ENCODE measurements at places on chromosomes 5 and 9. TPM values are rescaled to one million over a fixed set of nuclear protein-coding genes. Genes with fewer than 3 reads are reported as not detected.

Gene FAM151B
- total RNA-seq: 1.3 TPM

Gene ITK
- total RNA-seq: 0.43 TPM

Gene DDX4
- total RNA-seq: 0.05 TPM

Gene PCDHAC2
- total RNA-seq: 4.2 TPM

Gene PCDHGC5
- 0.03 TPM for total RNA-seq

Gene FSD1L
- 5.1 TPM for total RNA-seq

Gene HK3
- 0.03 TPM for total RNA-seq

Gene LRRC14B
- total RNA-seq: not detected

Gene PDE6A
- total RNA-seq: 0.30 TPM

Gene DRD1
- total RNA-seq: 0.07 TPM

Gene C9
- not detected for total RNA-seq

Gene OBP2A
- not detected for total RNA-seq

Gene TLX3
- total RNA-seq: not detected

Gene GLRA1
- total RNA-seq: not detected

Gene OR1L8
- total RNA-seq: not detected

Gene PCDHA1
- 0.08 TPM for total RNA-seq

Gene ZNF474
- 0.21 TPM for total RNA-seq

Gene NKD2
- total RNA-seq: 23.2 TPM

Gene PCDHB8
- total RNA-seq: 0.15 TPM

Gene SHROOM1
- 9.4 TPM for total RNA-seq

Gene GOLM1
- 107 TPM for total RNA-seq

Gene TMC1
- total RNA-seq: not detected

Gene SLC28A3
- total RNA-seq: 0.02 TPM

Gene UBE2QL1
- 1.9 TPM for total RNA-seq

Gene RUFY1
- total RNA-seq: 27.8 TPM

Gene SLC6A19
- 0.32 TPM for total RNA-seq

Gene SLC2A8
- total RNA-seq: 13.9 TPM

Gene CDKN2A
- total RNA-seq: not detected

Gene OR1L1
- total RNA-seq: not detected

Gene PRELID2
- total RNA-seq: 8.2 TPM

Gene IL33
- 0.27 TPM for total RNA-seq

Gene TSLP
- not detected for total RNA-seq

Gene FIBCD1
- total RNA-seq: 20.8 TPM

Gene GARIN3
- not detected for total RNA-seq

Gene NR5A1
- total RNA-seq: 0.11 TPM

Gene CTXN3
- total RNA-seq: not detected

Gene PCDHB10
- 0.06 TPM for total RNA-seq

Gene CFAP90
- total RNA-seq: 0.72 TPM

Gene SIT1
- not detected for total RNA-seq

Gene ZNF300
- 2.7 TPM for total RNA-seq

Gene LURAP1L
- total RNA-seq: 28.2 TPM

Gene FCN2
- total RNA-seq: not detected

Gene SMC2
- total RNA-seq: 27.3 TPM

Gene LHX2
- 3.5 TPM for total RNA-seq
